ENCODE measurements at places on chromosomes 13 and 19. TPM values are rescaled to one million over a fixed set of nuclear protein-coding genes. Genes with fewer than 3 reads are reported as not detected.

WDR88 gene
- total RNA-seq = not detected

- H3K36me3 ChIP-seq = peaks cover 43% of the 10 kb centered on the region
- H3K4me3 ChIP-seq = no peak overlapping the region
- H3K4me1 ChIP-seq = no peaks in the 10 kb centered on the region
These were observed 73.7 kb upstream of the SLC15A1 start for GRCh38 chr13:98826146-98826545.

DNA sequence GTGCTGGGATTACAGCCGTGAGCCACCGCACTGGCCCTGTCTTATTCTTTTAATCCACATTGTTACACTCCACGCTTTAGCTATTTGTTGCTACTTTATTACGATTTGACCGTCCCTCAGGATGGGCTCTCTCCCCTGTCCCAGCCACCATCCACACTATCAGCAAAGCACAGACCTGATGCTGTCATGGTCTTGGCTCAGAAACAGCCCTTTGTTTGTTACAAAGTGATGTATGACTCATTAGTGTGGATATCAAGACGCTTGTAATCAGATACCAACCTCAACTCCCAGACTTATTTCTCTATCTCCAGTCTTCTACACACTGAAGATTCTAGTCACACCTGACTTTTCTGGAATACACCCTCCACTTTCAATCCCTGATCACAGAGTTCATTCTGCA lies 84.6 kb upstream of the FREM2 start:
- no peaks in the 10 kb centered on the region for H3K36me3 ChIP-seq
- H3K27ac ChIP-seq = no peak overlapping the region
- DNase-seq = no peak
- H3K27me3 ChIP-seq = no peaks in the 10 kb centered on the region
- no peak overlapping the region for H3K4me3 ChIP-seq

- DNase-seq = no peak
- H3K4me3 ChIP-seq = no peak overlapping the region
- no peak overlapping the region for H3K27ac ChIP-seq
These were observed 41.0 kb downstream of the CCDC70 start for GRCh38 chr13:51902776-51903175.

DNA sequence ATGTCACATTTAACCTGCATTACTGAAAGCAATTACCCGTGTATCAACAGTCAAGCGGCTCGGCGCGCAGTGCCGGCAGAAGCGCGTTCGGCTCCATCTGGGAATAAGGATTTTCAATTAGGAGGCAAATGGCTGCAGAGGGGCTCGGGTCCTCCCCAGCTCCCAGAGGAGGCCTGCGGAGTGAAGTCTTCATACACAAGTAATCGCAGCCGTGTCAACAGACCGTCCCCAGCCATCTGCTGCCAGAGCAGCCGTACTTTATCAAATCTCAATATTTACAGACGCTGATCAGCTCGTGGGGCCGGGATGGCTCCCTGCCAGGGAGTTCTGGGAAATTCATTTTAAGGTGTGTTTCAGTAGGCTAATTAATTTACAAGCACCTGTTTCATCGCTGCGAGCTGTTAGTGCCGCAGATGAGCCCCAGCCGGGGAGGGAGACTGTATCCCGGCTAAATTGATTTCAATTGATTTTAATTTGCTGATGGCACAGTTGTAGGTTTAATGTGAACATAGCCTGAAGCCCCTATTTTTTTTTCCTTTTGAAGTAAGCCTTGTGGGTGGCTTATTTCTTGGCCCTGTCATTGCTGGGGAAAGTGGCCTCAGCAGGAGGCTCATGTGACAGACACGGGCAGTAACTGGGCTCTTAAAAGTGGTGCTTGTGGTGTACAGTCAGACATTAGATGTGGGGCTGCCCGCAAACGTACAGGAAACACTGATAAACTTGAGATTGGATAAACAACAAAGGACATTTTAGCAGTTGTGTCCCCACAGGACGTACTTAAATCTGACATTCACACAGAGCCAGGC lies 252.7 kb downstream of the TEX29 start:
- H3K27me3 ChIP-seq = no peaks in the 10 kb centered on the region
- H3K4me3 ChIP-seq = no peak overlapping the region
